Activated naive CD4-positive, alpha-beta T cell (primary cell): ENCODE measurements at places on chromosomes 7 and 10.

DNA sequence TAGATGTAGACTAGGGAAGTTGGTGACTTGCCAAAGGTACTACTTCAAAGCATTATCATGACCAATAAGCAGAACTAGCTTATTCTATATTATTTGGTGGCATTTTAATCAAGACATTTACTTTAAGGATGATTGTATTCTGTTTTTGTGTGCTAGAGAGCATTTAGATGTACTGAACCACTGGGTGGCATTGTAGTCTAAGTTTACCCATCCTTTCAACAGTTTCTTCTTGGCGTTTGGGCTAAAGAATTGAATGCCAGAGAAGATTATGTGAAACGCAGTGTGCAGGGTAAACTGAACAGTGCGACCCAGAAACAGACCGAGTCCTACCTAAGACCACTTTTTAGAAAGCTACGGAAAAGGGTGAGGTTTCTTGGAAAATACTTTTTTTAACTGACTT lies 26.8 kb downstream of the PRPF18 start:
- no peak for DNase-seq

- DNase-seq: no peak
Measured at GRCh38 chr10:119393019-119393418, 149.5 kb downstream of the RGS10 start.

DNA sequence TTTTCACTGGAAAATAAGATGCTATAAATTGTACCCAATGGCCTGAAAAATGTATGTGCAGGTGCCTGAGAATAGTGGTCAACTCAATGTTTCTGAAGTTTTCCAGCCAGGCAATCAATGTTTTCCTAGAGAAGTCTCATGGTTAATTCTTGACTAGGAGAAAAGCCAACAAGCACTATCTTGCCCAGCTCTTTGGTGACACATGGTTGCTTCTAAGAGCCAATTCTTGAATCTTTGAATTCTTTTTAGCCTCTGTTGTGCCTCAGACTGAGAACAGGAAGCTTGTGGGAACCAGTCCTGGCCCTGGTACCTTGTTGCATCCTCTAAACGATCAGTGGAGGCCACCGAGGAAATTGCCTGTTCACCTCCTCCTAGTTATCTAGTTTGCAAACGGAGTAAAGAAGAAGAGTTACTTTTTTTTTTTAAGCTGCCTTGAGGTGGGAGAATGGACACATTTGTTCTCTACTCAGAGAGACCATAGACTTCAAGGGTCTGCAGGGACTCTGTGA lies 144.0 kb upstream of the MKLN1 start:
- DNase-seq: no peak

DNA sequence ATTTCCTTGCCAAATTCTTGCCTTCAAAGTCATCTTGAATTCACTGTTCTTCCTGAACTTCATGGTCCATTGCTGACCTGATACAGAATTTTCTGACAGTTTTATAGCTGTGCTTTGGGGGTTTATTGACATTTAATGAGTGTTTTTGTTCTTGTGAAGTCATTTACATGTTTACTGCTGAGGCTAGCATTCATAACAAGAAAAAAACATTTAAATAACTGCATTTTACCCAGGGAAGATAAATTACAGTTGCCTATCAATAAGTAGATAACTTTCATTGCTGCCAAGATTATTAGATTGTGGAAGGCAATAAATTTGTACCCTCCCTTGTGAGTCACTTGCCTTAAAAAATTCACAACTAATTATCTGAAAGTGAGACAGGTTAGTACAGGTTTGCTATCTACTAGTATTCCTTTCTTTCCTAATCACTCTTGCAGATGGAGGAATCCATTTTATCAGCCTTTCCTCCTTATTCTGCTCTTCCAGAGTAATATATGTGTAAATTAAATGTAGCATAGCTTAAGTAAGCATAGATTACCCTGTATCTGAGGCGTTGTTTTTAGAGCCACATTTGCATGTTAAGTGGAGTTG lies 178.4 kb downstream of the EXOC4 start:
- DNase-seq: no peak

GRCh38 chr10:1358860-1359625 lies 302.9 kb downstream of the WDR37 start:
- DNase-seq: no peak

- DNase-seq: no peak
Measured at GRCh38 chr10:4931587-4931986, 31.6 kb upstream of the AKR1C1 start.

DNA sequence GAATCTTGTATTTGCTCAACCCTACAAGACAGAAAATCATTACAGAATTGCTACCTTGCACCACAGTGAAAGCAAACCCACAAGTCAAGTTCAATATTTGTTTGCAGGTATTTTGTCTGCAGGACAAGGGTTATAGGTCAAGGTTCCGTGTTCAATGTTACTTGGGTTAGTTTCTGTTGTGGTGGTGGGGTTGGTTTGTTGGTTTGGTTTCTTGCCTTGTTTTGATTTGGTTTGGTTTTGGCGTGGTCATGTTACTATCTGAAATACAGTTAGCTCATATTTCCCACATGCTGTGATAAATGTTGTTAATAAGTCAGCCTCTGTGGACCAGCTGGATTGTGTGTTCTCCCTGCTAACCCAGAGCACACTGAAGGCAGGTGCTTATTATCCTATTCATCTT lies 75.6 kb upstream of the INSIG1 start:
- DNase-seq: no peak

DNA sequence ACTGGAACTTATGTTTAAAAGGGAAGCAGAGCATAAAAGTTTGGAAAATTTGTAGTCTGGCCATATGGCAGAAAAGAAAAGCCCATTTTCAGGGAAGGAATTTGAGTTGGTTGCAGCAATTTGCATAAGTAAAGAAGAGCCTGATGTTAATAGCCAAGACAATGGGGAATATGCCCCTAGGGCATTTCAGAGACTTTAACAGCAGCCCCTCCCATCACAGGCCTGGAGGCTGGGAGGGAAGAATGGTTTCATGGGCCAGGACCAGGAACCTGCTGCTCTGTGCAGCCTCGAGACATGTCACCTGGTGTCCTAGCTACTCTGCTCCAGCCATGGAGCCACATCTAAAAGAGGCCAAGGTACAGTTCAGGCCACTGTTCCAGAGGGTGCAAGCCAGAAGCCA lies 35.3 kb downstream of the HTR7 start:
- no peak for DNase-seq

DNA sequence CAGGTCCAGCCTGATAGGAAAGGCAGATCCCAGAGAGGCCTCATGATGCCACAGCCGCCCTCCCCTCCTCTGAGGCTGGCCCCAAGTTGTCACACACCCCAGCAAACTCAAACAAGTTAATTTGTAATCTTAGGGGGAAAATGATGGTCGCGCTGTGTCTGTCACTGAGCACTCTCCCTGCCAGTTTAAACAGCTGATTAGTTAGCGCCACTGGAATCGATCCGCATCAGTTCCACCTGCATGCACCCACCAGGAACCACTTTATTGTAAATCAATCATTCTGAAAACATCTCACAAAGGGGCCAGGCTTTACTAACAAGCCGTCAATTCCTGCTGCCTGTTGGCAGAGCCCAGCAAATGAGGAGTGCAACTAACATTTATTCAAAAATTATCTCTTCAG lies 870.9 kb downstream of the KCNMA1 start:
- DNase-seq: no peak

DNA sequence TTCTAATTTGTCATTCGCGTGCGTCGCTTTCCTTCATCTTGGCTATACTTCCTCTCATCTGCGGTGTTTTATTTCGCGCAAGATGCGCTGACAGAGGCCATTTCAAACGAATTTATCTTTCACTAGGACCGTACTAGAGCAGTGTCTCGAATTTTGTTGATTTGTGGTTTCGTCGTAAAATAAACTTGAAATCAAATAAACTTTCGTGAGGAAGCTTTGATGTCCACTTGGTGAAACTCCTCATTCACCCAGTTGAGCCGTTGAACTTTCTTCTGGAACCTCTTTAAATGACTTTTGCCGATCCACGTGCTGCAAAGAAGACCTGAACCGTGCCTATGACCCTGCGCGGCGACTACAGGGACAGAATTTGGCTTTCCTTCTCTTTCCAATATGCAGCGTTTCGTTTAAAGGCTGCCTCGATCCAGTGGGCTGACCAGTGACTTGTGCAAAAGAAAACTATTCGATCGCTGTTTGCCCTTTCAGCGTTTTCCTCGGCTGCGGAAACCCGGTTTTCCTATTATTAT lies 163.9 kb upstream of the PPP1R3A start:
- no peak for DNase-seq

DNA sequence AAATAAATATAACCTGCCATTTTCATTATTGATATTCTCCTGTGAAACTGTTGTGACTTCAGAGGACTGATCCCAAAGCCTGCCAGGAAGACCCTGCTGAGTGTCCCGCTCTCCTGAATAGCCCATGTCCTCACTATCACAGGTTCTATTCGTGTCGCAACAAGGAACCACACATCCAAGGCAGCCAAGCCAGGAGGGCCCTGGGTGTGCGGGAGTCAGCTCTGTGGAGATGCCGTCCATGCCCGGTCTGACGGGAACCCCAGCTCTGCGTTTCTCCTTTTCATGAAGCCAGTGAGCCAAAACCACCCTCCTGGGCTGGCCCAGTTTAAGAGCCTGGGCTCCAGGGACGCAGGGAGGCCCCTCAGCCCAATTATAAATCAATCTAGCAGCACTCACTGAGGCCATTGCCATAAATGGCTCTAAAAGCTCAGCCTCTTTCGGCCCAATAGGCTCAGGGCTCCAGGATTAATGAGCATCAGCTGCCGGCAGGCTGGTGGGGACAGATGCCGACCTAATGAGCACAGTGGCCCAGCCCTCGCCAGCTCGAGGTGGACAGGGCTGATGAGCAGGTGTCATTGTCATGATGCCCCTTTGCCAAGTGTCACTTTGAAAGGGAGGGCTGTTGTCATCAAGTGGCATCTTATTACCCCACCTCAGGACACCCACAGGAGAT lies 177.9 kb downstream of the PLXNA4 start:
- DNase-seq: no peak
